ENCODE measurements at places on chromosomes 12 and 14. TPM values are rescaled to one million over a fixed set of nuclear protein-coding genes. Genes with fewer than 3 reads are reported as not detected.

MMAB gene
- 10.8 TPM for total RNA-seq

MORN3 gene
- total RNA-seq = 2.8 TPM

ABCC9 gene
- 21.2 TPM for total RNA-seq

CRACR2A gene
- 1.1 TPM for total RNA-seq

CD69 gene
- 0.62 TPM for total RNA-seq

MYL2 gene
- total RNA-seq = not detected

PALS1 gene
- 19.8 TPM for total RNA-seq

TTC8 gene
- total RNA-seq = 12.2 TPM

KLRD1 gene
- total RNA-seq = 0.16 TPM

TMEM52B gene
- 0.62 TPM for total RNA-seq

KRT74 gene
- not detected for total RNA-seq

SINHCAF gene
- total RNA-seq = 19.3 TPM

PUS1 gene
- 5.6 TPM for total RNA-seq

ZFYVE26 gene
- 22.0 TPM for total RNA-seq

CCDC197 gene
- total RNA-seq = not detected

TBC1D30 gene
- 72.2 TPM for total RNA-seq
